ENCODE measurements at places on chromosomes 1 and 21. TPM values are rescaled to one million over a fixed set of nuclear protein-coding genes. Genes with fewer than 3 reads are reported as not detected.

ZSWIM5 gene
- total RNA-seq = 3.4 TPM

RUNX3 gene
- 0.35 TPM for total RNA-seq

AIM2 gene
- total RNA-seq = 1.1 TPM

GRCh38 chr1:180720753-180721152 lies 88.9 kb downstream of the XPR1 start:
- DNase-seq = no peak
